HuH-7 (cell line): ENCODE measurements at places on chromosomes 6 and 20.

- DNase-seq: no peak
These were observed 73.0 kb upstream of the SYNJ2 start for GRCh38 chr6:157908369-157909281.

DNA sequence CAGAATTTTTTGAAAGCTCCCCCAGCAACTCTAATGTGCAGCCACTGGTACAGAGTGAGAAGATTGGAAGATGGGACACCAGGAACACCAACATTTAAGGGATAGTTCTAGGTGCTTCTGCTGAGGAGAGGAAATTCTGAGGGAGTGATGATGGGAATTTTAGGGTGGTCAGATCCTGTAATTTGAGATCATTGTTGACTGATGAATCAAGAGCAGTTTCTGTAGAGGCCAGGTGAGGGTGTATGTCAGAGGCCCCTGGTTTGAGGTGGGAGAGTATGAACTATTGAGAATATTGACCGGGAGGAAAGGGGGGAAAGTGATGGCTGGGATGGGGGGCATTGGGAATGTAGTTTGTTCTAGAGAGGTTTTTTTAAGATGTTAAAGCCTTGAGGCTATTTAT is 47.2 kb downstream of the PTPRA start:
- no peak for DNase-seq

DNA sequence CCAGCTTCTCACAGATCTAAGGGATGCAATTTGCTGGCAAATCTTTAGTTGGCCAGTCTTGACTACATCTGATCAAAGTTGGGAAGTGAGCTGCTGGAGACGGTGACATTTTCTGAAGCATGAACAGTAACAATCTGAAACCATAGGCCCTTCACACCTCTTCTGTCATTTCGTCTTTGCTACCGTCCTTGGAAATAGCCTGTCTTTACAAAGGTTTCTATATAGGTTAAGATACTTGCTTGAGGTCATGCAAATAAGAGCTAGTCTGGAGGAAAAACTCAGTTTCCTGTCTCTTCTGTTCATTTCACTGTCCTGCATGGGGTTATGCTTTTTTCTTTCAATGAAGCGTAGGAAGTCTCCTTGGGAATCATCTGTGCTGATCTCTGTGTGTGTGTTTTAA is 55.6 kb downstream of the CARMIL1 start:
- DNase-seq: no peak

- no peak for DNase-seq
These were observed 188.0 kb downstream of the DLL1 start for GRCh38 chr6:170102582-170103481.

DNA sequence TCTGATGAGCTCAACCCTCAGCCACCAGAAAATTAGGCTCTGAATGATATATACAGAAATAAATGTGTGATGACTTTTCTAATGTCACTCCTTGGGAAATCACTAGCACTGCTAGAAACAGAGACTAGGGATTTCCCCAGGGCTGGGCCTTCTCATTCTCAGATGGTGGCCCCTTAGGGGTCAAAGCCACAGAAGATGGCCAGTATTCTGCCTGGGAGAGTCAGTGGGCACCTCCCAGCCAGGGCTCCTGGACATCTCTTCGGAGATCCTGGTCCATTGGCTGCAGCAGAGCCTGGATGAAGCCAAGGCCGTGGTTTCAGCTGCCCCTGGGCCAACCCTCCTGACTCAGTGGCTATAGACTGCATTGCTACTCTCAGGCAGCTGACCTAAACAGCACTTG is 276.9 kb upstream of the SUPT3H start:
- no peak for DNase-seq

DNA sequence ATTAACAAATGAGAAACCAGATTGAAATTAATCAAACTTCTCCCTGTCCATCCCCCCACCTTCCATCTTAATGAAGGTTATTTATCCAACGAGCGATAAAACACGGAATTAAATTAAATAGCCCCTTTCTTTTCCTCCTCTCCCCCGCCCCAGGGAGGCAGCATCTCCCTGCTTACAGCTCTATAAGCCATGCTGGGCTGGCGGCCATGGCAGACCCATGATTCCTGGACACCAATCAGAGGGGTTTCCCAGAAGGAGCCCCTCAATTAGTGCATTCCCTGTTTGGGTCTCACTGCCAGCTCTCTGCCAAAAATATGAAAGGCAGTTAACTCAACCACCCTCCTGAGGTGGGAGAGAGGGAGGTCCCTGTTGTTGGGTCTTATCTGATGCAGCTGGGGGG is 33.8 kb downstream of the GRM4 start:
- DNase-seq: no peak

DNA sequence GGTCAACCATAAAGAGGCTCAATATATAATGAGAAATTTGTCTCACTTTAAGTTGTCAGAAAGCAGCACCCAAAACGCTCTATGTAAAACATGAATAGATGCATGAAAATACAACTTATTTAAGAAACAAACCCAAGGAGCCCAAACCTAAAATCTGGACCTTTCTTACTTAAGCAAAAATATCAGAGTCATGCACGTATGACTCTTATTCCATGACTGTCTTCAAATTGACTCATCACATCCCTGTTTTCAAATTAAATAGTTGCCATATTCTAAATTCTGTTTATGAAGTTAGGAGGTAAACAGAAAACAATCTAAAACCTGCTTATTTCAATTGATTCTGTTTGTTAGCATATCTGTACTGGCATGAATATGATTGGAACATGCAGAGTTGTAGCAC is 42.1 kb downstream of the ANKRD6 start:
- DNase-seq: no peak

DNA sequence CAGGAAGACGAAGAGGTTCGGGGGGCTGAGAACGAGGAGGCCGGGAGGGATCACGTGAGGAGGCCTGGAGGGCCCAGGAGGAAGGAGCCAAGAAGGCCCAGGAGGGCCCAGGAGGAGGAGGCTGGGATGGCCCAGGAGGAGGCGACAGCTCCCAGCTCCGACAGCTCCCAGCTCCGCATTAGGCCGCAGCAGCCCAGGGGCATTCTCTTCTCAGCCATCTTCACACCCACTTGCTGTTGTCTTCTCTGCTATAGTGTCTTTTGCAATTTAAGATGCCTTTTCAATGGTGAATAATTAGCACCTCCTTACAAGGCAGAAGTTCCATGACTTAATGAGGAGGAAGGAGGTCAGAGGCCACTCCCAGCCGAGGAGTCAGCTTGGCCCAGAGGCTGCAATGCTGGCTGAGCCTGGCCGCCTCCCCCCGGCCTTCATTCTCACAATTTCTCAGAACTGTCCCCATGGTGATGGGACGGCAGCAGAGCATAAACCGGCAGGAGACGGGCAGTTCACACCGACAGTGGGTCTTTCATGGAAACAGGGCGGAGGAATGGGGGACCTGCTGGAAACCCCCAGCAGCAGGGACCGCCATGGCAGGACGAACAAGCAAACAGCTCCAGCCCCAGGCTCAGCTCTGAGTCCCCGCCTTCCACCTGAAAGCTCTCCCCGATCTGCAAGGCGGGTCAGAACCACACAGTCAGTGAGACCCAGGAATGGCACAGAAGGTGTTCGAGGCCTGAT is 45.1 kb downstream of the WDR27 start:
- no peak for DNase-seq

DNA sequence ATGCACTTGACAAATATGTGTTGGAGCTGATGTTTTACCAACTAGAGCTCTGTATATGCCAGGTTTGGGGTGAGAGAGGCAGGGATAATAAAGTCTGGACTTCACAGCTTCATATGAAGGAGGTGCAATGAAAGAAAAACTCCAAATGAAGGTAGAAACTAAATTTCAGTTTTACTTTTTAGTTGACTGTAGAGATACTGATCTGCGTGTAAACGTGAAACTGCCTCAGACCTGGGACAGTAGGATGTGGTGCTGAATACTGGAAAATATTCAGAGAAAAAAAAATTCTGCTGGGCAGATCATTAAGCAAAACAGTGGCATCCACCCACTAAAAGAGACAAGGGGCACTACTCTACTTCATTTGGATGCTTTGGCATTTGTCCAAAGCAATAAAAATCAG is 94.5 kb downstream of the BACH2 start:
- no peak for DNase-seq
